ENCODE measurements at places on chromosomes 5 and 9.

GRCh38 chr9:25742256-25742655 is 64.0 kb upstream of the TUSC1 start:
- DNase-seq, result no peak

- DNase-seq, result no peak
Measured at GRCh38 chr9:133264235-133264764, 10.7 kb downstream of the ABO start.

- no peak for DNase-seq
Measured at GRCh38 chr9:71518045-71518827, 250.1 kb downstream of the CEMIP2 start.

DNA sequence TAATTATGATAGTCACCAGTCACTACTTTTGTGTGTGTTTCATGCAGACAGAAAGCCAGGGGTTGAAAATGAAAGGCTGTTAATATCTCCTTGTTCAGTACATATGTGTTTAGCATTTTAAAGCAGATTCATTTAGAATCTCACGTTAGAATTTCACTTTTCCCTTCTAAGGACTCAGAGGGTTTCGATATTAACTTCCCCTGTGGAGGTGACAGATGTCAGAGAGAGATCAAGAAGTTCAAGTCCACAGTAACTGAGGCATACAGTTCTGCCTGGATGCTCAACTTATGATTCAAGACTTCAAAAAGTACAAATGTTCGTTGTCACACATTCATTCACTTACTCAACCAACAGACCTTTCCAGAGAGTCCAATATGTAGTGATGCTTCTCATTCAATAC is 251.1 kb downstream of the EBF1 start:
- DNase-seq, result no peak

- no peak for DNase-seq
Measured at GRCh38 chr9:105280691-105281090, 36.2 kb downstream of the SLC44A1 start.

DNA sequence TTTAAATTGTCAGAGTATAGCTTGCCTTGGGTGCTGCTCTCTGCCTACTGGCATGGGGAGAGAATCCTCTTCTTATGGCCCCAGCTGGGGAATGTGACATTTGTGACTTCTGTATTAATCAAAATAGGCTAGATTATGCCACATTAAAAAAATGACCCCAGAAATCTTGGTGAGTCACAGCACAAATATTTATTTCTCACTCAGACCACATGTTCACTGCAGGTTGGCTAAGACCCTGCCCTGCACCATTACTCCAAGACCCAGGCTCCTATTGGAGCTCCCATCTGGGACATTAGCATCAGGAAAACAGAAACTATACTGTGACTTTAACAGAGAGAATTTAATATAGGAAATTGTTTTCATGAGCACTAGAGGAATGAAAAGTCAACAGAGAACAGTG is 16.6 kb upstream of the WHRN start:
- DNase-seq, result no peak

GRCh38 chr5:101431201-101431600 is 528.1 kb upstream of the ST8SIA4 start:
- DNase-seq, result no peak

DNA sequence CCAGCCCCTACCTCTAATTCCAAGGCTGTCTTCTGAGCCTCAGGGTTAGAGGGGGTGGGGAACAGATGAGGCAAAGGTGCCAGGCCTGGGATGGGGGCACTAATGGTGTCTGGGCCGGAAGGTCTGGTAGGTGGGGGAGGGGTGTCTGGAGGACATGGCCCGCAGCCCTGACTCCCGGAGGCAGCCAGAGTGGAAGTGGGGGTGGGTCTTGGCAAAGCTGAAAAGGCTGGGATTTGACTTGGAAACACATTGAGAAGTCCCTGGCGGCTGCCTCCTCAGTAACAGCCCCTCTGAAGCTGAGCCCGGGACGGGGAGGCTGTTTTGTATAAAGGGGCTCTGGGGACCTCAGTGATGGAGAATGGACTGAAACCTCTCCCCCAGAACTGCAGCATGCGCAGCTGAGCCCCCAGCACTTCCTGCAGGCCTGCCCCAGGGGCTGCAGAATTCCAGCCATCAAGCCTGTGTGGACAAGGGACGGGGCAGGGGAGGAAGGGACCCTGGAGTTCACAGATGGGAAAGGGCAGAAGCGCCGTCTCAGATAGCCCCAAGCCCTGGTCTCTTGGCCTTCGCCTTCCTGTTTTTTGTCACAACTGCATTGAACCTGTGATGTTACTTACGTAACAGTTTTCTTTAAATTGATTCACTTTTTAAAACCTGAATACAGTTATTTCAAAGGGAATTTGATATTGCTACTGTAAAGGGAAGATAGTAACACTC is 49.3 kb upstream of the SYNPO start:
- no peak for DNase-seq

- peak; percentile 63 for DNase-seq
Measured at GRCh38 chr5:113294311-113295110, 140.3 kb downstream of the TSSK1B start.

- DNase-seq, result no peak
Measured at GRCh38 chr5:151661968-151662732, 24.6 kb downstream of the SPARC start.

GRCh38 chr9:132802121-132802795 is 75.8 kb downstream of the AK8 start:
- no peak for DNase-seq

GRCh38 chr9:37621273-37622121 is 29.1 kb upstream of the TOMM5 start:
- DNase-seq, result no peak

DNA sequence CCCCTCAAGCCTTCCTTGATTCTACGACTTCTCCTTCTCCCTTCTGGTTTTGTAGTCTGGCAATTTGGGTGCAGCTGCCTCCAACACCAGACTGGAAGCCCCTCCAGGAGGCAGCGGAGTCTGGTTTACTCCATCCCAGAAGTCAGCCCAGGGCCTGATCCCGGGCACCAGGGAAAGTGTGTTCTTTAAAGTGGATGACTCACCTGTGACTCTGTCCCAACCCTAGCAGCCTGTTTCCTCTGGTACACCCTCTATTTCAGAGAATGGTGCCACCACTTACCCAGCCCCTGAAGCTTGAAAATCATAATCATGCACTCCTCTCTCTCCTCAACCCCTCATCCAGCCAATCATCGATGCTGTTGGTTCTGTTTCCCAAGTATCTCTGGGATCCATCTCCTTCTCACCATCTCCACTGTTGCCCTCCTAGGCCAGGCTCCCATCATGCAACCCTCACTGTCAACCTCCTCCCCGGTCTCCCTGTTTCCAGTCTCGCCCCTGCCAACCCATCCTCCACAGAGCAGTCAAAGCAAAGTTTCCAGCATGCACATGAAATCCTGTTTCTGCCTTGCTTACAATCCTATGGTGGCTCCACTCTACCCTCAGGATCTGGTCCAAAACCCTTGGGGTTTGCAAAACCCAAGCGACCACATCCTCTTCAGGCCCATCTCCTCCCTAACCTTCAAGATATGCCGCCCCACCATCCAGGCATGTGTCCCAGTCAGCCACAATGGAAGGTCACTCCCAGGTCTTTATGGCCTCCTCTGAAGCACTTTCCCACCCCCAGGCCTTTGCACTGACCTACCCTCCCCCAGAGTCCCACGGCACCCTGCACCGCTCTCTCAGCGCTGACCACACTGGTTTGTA is 10.5 kb downstream of the LHX6 start:
- no peak for DNase-seq

DNA sequence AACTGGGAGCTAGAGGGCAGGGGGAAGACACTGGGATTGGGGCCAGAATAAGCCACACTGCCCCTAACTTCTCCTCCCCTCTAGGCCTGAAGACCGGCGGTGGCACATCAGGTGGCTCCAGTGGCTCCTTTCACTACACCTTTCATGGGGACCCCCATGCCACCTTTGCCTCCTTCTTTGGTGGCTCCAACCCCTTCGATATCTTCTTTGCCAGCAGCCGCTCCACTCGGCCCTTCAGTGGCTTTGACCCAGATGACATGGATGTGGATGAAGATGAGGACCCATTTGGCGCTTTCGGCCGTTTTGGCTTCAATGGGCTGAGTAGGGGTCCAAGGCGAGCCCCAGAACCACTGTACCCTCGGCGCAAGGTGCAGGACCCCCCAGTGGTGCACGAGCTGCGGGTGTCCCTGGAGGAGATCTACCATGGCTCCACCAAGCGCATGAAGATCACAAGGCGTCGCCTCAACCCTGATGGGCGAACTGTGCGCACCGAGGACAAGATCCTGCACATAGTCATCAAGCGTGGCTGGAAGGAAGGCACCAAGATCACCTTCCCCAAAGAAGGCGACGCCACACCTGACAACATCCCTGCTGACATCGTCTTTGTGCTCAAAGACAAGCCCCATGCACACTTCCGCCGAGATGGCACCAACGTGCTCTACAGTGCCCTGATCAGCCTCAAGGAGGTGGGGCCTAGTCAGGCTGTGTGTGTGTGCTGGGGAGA is 6.8 kb downstream of the DNAJB5 start:
- DNase-seq, result no peak

- DNase-seq, result no peak
Measured at GRCh38 chr9:36319183-36319582, 60.9 kb upstream of the GNE start.

GRCh38 chr9:103949096-103949495 is 145.0 kb upstream of the SMC2 start:
- DNase-seq, result no peak

- DNase-seq, result no peak
Measured at GRCh38 chr5:124162767-124163532, 583.5 kb downstream of the ZNF608 start.

- no peak for DNase-seq
Measured at GRCh38 chr9:37678789-37679273, 28.1 kb downstream of the FRMPD1 start.

Measured in stimulated activated CD4-positive, alpha-beta T cell treated with anti-CD3 and anti-CD28 coated beads, Interleukin-12 subunit alpha, Interleukin-12 subunit beta, amount 100 ng/mL, for 4 hours (primary cell).